ENCODE measurements at places on chromosomes 7 and 10.

GRCh38 chr10:15141136-15142054 is 27.1 kb downstream of the NMT2 start:
- no peak for DNase-seq

GRCh38 chr7:50610521-50611277 is 45.5 kb upstream of the DDC start:
- DNase-seq, result peak; percentile 76

DNA sequence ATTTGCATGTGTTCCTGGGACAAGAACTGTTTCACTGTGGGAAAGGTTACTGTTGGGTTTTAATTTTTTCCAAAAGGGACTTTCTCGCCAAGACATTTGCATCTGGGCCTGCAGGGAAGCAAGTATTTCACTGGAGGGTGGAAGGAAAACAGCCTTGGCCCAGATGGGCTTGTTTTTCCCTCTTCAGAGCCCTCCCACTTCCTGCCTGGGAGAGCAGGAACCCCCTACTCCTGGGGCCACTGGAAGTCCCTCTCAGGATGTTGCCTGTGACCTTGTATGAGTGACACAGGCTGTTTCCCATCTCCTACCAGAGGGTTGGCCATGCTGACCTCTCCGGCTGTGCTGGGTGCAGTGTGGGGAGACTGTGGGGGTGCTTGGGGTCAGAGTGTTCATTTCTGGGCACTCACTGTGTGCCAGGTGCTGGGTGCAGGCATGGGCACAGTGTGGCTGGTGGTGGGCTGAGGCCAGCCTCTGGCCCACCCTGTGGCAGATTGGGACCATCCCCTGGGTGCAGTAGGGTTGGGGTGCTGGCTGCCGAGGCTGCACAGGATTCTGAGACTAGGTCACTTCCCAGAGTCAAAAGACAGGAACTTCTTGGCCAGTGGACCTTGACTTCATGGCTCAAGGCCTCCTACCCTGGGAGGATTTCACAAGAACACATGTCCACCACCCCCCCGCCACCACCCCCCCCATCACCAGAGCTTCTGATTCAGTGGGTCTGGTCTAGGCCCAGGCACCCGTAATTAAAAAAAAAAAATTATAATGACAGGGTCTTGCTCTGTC is 10.2 kb downstream of the TSPAN15 start:
- DNase-seq, result no peak

DNA sequence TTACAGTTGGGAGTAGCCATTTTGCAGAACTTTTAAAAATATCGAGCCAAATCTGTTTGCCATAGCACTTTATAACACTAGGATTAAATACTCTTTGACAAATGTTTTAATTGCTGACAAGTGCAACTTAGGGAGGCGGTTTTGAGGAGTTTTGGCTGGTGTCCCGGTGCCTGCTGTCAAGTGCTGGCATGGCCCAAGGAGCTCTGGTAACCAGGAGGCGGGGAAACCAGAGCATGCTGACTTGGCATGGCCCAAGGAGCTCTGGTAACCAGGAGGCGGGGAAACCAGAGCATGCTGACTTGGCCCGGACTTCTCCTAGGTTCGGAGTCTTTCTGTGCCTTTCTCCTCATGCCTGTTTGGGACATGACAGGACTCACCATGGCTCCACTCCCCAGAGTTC is 30.8 kb upstream of the ZNF32 start:
- no peak for DNase-seq

- DNase-seq, result no peak
These were observed 81.1 kb downstream of the ARHGAP12 start for GRCh38 chr10:31847515-31847914.

DNA sequence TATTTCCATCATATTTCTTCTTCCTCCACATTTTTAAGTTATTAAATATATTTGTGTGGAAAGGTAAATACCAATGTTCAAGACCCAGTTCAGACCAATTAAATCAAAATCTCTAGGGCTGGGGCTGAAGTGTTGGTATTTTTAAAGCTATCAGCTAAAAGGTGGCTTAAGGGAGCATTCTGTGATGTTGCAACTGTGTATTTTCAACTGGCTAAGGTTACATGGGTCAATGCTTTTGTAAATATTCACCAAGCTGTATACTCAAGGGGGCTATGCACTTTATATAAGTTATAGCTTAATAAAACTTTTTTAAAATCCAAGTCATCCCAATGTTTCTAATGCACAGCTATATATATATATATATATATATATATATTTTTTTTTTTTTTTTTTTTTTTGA is 316.9 kb upstream of the GRM3 start:
- DNase-seq, result no peak

DNA sequence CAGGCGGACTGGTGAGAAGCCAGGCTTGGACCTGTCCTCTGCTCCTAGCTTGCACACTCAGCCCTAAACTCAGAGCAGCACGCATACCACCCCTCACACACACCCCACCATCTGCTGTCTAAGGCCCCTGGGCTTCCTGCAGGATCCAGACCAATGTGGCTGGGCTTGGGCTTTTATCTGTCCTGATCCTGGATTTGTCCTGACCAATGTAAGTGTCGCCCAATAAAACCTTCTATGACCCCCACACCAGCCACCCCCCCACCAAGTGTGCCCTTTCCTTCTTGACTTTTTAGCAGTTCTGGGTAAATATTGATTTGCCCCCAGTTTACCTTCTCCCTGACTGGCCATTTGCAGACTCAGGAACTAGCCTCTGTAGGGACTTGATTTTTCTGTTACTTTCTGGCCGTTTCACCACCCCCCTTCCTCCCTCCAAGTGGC is 1.7 kb upstream of the HOXA13 start:
- DNase-seq, result no peak

DNA sequence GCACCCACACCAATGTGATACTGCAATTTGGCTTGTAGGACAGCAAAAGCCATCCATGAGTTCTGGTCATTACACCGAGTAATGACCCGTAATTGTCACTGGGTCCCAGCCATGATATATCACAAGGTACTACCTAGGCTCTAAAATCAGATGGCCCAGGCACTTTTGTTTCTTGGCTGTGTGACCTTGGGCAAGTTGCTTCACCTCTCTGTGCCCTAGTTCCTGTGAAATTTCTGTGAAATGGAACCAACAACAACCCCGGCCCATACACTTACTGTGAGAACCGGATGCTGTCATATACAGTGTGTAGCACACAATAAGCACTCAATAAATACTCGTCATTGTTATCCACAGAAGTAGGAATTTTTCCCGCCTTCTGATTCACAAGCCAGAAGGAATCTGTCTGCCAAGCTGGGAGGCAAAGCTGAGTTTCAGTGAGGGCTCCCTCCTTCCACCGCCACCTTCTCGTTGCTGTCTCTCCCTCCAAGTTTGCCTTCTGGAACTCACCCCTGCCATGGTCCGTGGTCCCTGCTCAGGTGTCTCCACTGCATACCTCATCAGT is 6.4 kb upstream of the CYTH3 start:
- peak; percentile 30 for DNase-seq

Data from urothelium cell line (cell line).